ENCODE measurements at places on chromosomes 5 and 9.

GRCh38 chr9:118238139-118238538, 533.9 kb downstream of the TLR4 start:
- no peak for DNase-seq

DNA sequence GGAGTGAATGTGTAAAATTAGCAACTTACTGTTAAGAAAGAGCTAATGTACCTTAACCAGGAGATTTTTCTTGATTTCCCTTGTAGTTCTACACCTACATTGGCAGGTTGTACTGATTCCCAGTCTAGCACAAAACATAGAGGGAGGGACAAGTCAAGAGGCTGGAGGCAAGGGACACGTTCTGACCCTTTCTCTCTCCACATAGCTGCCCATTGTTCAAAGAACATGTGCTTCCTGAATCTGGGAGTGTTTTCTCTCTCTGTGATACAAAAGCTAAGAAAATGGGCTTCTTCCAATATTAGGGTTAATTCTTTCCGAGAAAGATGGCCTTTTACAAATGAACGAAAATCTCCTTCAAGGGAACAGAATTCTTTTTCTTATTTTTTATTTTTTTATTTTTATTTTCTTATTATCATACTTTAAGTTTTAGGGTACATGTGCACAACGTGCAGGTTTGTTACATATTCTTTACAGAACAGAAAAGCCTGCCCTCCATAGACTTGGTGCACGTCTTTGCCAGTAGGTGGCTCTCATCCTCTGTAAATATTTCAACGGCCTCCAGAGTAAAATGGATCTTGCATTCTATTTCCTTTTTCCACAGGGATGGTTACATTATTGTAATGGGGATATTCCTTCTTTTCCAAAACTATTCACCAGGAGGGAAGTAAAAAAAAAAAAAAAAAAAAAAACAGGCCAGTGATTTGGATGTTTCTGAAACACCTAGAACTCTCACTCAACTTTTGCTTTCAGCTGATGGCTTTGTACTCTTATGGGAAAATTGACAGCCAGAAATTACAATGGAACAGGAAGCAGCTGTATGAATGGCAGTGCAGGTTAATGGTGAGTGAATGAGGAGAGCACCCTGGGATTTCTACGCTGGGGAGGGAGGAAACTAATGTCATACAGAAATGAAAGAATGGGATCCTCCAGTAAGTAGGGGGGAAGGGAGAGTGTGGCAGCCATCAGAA, 13.1 kb upstream of the IFNA5 start:
- peak; percentile 47 for DNase-seq

GRCh38 chr5:138949223-138949574, 74.1 kb upstream of the LRRTM2 start:
- DNase-seq: no peak

GRCh38 chr5:71748360-71748759, 29.3 kb downstream of the CARTPT start:
- no peak for DNase-seq

DNA sequence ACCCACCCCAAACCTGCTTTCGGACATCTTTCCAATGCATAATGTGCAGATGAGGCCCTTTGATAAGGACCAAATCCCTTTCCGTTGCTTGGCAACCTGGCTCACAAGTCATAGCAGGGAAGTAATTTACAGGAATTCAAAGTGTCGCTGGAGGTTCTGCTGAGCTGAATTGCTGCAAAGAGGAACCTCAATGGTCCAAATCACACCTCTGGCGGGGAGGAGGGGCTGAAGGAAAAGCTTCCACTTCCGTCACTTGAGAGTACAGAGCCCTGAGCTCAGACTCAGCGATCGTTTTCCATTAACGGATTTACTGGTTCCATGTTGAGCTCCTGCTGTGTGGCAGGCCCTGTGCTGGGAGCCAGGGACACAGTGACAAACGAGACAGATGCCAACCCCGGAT, 99.3 kb downstream of the KCNIP1 start:
- DNase-seq: peak; percentile 17

GRCh38 chr9:111959468-111960359, 63.1 kb downstream of the UGCG start:
- no peak for DNase-seq

DNA sequence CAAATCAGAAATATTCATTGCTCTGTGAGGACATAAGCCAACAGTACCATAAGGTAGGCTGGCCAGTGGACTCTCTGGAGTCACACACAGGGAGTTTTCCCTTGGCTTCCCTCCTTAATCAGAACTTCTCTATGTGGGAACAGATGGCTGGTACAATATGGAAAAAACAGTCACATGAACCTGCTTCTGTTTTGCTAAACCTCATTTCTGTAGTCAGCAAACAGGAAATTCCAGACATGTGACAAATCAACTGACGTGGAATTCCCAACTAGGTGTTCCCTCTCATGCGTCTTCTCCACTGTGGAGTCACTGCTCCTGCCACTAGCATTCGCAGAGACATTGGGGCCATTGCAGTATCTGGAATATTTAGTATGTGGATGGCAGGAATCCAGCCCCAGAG, 617.6 kb downstream of the KIF4B start:
- peak; percentile 18 for DNase-seq

DNA sequence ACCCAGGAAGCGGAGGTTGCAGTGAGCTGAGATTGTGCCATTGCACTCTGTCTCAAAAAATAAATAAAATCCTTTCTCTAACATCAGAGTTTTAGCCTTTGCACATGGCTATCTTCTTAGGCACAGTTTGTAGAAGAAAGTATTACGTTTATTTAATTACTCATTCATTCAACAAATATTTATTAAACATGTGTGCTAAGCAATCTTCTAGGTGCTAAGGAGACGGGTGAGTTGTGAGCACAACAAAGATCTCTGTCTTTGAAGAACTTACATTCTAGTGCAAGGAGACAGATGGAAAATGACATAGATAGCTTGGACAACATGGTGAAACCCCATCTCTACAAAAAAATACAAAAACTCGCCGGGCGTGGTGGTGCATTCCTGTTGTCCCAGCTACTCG, 122.3 kb upstream of the MYO10 start:
- no peak for DNase-seq

Data from NCI-H524 (cell line).